H4 (cell line): ENCODE measurements at places on chromosomes 11 and 22. TPM values are rescaled to one million over a fixed set of nuclear protein-coding genes. Genes with fewer than 3 reads are reported as not detected.
A peak's percentile ranks its signal among the peaks of the same experiment; 100 is the strongest.

PSMD13 gene
- 248 and 295 TPM in 2 replicates for total RNA-seq

GAL3ST3 gene
- not detected in 2 replicates for total RNA-seq

GPHA2 gene
- not detected in 2 replicates for total RNA-seq

EFEMP2 gene
- 0.33 and 3.9 TPM in 2 replicates for total RNA-seq

CHRM1 gene
- total RNA-seq, result not detected in 2 replicates

NXPE4 gene
- total RNA-seq, result not detected in 2 replicates

UBQLNL gene
- total RNA-seq, result not detected in 2 replicates

DNA sequence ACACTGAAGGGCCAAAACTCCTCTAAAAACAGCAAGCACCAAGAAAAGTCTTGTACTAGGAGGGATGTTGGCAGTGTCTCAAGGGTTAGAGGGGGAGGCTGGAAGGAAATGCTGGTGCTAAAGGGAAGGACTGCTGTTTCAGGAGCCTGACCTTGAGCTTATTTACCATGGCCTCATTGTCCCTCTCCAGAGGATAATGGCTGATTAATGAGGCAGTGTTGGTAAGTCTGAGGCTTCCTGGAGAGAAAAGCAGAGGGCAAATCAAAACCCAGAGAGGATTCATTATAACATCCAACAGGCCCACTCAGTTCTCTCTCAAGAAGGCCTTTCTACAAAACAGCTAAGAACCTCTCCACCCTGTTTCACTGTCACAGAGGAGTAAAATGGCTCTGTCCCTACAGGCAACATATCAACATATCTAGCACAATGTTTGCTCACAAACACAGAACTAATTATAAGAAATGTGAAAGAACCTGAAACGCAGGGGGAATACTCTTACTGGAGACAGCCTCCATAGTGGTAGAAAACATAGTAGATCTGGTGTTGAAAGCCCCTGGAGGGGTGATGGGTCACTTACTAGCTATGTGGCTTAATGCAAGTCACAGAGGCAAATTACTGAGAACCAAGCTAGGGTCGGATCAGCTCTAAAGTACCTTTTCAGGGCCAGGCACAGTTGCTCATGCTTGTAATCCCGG, 31.4 kb downstream of the NUMA1 start:
- DNase-seq, result no peak

DNA sequence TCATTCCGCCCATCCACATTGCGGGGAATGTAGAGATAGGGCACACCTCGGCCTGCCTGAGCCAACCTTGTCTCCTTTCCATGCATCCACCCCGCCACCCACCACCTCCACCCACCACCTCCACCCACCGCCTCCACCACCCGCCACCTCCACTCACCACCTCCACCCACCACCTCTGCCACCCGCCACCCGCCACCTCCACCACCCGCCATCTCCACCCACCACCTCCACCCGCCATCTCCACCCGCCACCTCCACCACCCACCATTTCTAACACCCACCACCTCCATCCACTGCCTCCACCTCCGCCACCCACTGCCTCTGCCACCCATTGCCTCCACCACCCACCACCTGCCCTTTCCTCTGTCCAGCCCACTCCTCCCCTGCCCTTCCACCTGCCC, 78.4 kb downstream of the IGLL1 start:
- no peak for DNase-seq

- peak; percentile 85 for DNase-seq
Observed at GRCh38 chr22:39997939-39998726, 3.4 kb downstream of the FAM83F start.

DNA sequence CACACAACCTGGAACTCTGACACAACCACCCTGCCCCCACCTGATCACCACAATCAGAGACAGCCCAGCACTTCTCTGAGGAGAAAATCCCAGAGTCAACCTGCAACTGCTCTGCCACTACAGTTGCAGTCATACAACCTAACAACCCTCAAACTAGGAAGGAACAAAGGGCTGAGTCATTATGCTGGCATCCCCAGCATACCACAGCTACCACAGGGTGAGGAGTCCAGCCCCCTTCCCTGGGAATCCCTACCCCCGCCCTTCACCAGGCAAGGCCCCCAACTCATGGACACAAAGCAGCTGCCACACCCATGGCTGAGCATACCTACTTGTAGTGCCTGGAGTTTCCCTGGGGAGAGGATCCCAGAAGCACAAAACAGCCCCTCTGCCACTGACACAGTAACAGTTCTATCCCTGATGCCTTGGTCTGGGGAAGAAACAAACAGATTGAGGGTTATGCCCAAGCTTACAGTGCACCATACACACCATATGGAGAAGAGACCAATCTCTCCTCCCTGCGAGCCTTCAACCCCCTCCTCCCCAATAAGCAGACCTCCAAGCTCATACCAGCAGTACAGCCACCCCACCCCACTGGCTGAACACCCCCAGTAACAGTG, 68.5 kb upstream of the C11orf58 start:
- DNase-seq, result peak; percentile 79

DNA sequence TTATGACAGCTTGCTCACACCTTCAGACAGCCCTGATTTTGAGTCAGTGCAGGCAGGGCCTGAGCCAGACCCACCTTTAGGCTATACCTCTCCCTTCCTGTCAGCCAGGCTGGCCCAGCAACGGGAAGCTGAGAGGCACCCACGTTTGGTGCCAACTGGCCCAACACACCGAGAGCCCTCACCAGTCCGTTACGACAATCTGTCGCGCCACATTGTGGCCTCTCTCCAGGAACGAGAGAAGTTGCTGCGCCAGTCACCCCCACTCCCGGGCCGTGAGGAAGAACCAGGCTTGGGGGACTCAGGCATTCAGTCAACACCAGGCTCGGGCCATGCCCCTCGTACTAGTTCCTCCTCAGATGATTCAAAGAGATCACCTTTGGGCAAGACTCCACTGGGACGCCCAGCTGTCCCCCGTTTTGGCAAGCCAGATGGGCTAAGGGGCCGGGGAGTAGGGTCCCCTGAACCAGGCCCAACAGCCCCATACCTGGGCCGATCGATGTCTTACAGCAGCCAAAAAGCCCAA, 13.1 kb downstream of the MED19 start:
- no peak for DNase-seq

DNA sequence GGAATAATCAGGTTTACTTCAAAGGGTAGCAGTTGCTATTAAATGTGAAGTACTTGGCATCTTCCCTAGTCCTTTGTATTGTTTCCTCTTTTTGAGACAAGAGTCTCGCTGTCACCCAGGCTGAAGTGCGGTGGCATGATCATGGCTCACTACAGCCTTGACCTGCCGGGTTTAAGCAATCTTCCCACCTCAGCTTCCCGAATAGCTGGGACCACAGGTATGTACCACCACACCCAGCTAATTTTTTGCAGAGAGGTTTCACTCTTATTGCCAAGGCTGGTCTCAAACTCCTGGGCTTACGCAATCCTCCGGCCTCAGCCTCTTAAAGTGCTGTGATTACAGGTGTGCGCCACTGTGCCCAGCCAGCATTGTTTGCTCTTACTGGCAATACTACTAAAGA, 36.2 kb upstream of the RAPSN start:
- DNase-seq, result no peak

DNA sequence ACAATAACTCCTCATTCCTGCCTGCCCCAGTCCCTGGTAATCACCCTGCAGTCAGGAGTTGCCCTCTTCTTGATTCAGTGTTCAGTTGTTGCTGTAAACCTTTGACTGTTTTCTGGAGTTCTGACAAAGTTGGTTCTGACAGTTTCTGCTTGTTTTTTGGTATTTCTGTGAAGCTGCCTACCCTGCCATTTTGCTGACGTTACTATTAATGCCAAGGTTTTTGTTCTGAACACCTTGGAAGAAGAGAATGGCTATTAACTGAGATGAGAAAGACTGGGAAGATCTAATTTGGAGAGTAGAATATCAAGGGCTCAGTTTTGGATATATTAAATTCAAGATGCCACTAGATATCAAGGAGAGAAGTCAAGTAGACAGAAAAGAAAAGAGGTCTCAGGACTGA, 112.1 kb downstream of the LRRC32 start:
- no peak for DNase-seq

GRCh38 chr11:17855531-17856290, 121.1 kb downstream of the KCNC1 start:
- DNase-seq, result no peak

DNA sequence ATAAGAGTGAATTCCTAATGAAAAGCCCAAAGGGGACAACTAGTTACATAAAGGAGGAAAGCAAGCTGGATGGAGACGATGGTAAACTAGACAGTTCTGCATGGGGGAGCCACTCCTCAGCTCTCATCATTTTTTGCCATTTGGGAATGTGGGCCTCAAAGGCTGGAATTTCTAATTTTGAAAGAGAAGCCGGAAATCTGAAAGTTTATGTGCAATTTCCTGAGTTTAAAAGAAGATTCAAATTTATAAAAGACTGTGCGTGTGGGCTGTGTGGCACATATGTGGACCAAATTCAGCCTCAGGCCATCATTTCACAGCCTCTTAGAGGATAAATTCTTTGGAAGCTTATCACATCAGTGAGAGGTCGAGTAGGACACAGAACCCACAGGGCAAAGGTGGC, 18.3 kb upstream of the CRY2 start:
- no peak for DNase-seq

GRCh38 chr11:78161962-78162371, 22.5 kb upstream of the ALG8 start:
- DNase-seq, result no peak
